ENCODE measurements at places on chromosomes 6 and 20. TPM values are rescaled to one million over a fixed set of nuclear protein-coding genes. Genes with fewer than 3 reads are reported as not detected.

BMP6 gene
- total RNA-seq, result 20.4 TPM

SLC22A7 gene
- not detected for total RNA-seq

MATN4 gene
- total RNA-seq, result 0.12 TPM

EPB41L1 gene
- 71.1 TPM for total RNA-seq

TRERF1 gene
- total RNA-seq, result 5.3 TPM

CLIC5 gene
- total RNA-seq, result not detected

SOX18 gene
- 2.8 TPM for total RNA-seq

CCDC170 gene
- 0.14 TPM for total RNA-seq

SPATA25 gene
- 0.23 TPM for total RNA-seq

ZSCAN31 gene
- total RNA-seq, result 3.2 TPM

BHLHE23 gene
- not detected for total RNA-seq

OPN5 gene
- not detected for total RNA-seq

PAX1 gene
- total RNA-seq, result not detected

SPAG4 gene
- 4.5 TPM for total RNA-seq
